Aortic smooth muscle cell (primary cell): ENCODE measurements at places on chromosomes 13 and 19. TPM values are rescaled to one million over a fixed set of nuclear protein-coding genes. Genes with fewer than 3 reads are reported as not detected.

FAAP24 gene
- total RNA-seq = 1.6 and 2.7 TPM in 2 replicates

ZNF439 gene
- 6.7 and 7.4 TPM in 2 replicates for total RNA-seq

NPHS1 gene
- not detected in 2 replicates for total RNA-seq

CASP14 gene
- total RNA-seq = not detected in 2 replicates

ARHGEF1 gene
- 24.2 and 29.1 TPM in 2 replicates for total RNA-seq

KCNRG gene
- total RNA-seq = 5.0 and 5.9 TPM in 2 replicates

CD70 gene
- total RNA-seq = not detected in 2 replicates

ERCC5 gene
- 85.0 and 97.6 TPM in 2 replicates for total RNA-seq
